Anterior cingulate cortex (tissue), 58 donors: ENCODE measurements at places on chromosomes 11 and 22.

GRCh38 chr11:134544095-134544815 is 132.2 kb upstream of the B3GAT1 start:
- no peak for DNase-seq

DNA sequence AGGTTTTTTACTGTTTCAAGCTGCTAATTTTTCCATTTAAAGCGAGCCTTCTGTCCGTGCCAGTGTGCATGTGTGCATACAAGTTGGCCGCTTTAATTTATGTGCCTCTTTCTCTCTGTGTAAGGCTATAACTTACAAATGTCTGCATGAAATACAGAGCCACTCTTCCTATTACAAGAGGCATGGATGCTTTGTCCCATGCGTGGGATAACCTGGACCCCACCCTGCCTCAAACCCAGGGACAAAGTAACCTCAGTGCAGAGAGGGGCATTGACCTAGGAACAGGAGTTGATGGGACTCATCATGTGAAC is 28.8 kb downstream of the PKNOX2 start:
- DNase-seq, result no peak

DNA sequence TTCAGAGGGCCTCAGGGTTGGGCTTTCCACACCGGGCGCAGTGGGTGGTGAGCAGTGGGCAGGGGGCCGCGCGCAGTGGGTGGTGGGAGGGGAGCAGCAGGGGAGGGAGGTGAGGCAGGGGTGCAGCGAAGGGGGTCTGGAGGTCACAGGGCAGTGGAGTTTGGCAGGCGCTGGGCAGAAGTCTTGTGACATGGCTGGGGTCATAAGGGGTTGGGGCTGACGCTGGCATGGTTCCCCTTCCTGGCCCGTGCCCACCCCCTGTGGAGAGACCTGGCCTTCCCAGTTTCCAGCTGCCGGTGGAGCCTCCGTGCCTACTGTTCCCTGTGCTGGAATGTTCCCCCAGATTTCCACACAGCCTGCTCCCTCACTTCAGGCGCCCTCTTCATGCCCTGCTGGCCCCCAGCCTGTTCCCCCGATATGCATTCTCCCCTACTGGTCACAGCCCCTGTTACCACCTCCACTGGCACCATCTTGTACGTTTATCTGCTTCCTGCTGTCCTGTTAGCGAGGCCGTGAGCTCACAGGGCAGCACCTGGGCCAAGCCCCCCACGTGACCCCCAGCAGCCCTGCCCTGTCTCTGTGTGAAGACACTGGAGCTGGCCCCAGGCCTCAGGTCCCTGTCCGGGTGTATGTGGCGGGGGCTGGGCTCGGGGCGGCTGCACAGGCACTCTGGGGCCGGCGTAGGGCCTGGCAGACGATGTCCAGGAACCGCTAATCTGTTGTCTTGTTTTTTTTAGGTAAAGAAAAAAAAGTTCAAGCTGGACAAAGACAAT is 111.6 kb downstream of the KCNQ1OT1 start:
- no peak for DNase-seq

DNA sequence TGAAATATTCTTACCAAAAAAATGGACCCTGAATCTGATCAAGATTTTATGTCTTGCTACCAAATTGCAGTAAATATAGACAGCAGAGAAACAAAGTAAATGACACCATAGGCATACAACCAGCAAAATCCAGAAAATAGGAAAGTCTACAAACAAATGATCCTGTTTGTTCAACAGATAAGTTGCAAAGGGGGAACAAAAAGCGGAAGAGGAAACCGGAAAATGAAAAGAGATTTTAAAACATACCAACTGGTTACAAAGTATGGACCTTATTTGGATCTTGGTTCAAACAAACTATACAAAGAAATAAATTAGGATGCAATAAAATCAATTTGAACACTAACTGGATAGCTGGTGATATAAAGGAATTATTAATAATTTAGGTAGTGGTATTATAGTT is 92.0 kb downstream of the TMPRSS5 start:
- DNase-seq, result no peak

- DNase-seq, result no peak
Measured at GRCh38 chr11:14244926-14245325, 114.1 kb downstream of the RRAS2 start.

DNA sequence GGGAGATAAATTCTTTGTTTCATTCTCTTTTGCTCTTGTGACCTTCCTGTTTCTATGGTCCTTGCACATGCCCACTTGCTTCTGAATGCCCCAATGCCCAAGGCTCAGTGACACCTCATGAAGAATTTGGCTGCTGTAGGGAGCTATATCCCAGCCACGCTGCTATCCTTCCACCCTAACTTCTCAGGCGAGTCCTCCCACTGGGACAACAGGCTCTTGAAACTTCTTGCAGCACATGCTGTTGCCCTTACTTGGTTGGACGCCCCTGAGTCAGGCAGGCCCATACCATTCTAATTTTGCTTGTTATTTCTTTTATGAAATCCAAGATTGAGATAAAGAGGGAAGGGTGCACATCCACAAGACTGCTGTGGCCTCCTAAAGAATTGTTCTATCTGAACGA is 57.6 kb upstream of the BLID start:
- no peak for DNase-seq
